Stimulated activated CD8-positive, alpha-beta memory T cell treated with anti-CD3 and anti-CD28 coated beads, Interleukin-4, amount 100 ng/mL, for 24 hours (primary cell): ENCODE measurements at places on chromosomes 1 and 21.

- DNase-seq = no peak
Observed at GRCh38 chr21:18812308-18812707, 408.7 kb upstream of the TMPRSS15 start.

DNA sequence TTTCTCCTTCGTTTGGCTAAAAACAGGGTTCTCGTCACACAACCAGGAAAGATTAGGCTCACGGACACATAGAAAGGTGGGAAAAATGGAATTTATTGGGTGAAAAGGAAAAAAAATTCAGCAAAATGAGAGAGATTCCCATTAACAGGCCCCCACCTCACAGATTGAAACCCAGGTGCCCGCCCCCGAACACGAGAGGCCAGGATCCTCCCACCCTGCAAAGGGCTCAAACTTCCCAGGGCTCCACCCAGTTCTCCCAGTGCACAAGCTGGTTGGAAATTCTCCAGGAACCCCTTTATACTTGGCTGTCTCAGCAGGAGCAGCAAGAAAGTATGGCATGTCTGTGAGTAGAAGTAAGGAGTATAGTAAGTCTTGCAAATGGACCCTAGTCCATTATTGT, 499.7 kb downstream of the RWDD3 start:
- DNase-seq = no peak

- DNase-seq = no peak
Observed at GRCh38 chr1:181126871-181127587, 38.5 kb downstream of the IER5 start.

- no peak for DNase-seq
Observed at GRCh38 chr1:165456861-165457260, 11.9 kb upstream of the RXRG start.

DNA sequence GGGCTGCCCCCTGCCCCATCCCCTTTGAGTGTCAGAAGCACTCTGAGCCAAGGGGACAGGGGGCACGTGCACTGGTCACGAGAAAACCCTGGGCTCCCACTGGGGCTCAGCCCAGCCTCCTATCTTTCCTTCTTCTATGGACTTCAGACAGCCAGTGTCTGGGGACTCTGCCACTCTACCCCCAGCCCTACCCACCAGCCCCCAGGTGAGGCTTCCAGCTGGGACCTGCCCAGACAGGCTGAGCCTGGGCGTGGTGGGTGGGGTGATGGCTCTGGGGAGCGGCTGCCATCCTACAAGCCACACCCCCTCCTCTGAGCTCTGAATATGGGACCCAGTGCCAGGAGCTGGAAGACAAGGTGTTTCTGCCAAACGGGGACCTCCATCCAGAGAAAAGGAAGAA, 8.0 kb upstream of the SFN start:
- no peak for DNase-seq

- DNase-seq = no peak
Observed at GRCh38 chr21:44531606-44532564, 8.1 kb downstream of the KRTAP10-1 start.

DNA sequence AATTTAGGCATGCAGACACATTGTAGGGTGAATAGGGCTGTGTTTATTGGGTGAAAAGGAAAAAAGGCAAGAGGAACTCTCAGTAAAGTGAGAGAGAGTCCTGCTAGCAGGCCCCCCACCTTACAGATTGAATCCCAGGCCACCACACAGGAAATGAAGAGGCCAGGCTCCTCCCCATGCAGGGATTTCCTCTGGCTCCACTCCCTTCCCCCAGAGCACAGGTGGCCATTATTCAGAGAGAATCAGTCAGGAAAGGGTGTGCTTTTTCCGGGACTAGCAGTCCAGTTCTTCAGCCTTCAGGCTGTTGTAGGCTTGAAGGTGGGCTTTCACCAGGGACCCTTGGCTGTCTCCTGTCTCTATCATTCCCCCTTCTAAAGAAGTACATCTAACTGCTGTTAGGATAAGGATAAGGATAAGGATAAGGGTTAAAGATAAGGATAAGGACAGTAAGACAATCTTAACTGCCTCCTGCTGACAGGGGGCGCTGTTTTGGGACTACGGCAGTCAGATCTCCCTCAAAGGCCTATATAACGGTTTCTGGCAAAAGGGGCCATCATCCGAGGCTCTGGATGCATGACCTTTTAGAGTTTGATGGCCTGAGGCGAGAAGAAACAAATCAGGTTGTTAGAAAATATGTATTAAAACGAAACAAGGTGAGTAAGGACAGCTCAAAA, 26.3 kb downstream of the ZNF648 start:
- no peak for DNase-seq
